ENCODE measurements at places on chromosomes 1 and 21.

DNA sequence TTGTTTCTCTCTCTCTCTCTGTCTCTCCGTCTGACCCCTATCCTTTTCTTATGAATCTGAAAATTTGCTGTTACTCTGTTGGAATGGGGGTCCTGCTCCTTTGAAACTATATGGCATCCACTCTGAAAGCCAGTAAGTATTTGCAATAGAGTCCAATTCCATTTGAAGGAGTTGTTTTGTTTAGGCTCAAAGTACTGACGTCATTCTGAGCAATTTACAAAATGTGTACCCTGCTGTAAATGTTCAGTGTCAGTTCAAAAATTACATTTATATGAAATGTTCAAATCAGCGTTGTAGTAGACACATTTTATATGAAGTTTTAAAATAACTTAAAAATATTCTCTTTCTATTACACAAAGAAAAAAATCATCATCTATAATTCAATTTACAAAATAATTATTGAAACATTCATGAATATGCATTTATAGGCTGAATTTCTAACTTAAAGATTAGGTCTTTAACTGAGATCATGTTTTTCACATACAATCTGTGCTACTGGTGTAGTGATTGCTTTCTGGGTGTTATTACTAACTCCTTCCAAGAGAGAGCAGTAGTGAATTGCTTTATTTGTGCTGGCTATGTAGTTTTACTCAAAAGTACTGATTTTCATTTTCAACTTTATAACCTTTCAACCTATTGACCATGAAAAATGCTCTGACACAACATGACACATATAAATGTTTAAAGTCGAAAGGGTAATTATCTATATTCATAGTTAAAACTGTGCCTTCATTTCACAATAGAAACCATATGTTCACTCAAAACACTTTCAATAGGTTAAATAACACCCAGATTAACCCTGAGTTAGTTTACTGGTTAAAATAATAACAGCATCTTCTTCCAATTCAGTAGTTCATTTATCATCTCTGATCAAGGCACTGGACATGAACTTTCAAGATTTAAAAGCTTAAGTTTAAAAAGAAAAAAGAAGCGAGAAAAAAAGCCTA is 253.1 kb upstream of the ADGRL4 start:
- no peak for DNase-seq

GRCh38 chr1:206025283-206025820 is 1.7 kb upstream of the CTSE start:
- no peak for DNase-seq

DNA sequence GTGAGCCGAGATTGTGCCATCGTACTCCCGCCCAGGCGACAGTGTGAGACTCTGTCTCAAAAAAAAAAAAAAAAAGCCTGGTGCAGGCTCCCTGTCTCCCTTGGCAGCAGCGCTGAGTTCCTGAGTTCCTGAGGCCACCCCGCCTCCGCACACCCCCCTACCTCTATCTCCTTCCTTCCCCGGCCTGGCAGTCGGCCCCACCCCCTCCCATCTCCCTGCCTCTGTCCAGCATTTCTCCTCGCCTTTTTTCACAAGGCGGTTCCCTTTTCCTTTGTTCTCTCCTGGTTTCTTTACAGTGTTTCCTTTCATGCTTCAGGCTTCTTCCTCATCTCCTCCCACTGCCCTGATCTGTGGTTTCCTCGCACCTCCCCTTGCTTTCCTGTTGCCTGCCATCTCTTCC is 2.7 kb downstream of the RORC start:
- no peak for DNase-seq

DNA sequence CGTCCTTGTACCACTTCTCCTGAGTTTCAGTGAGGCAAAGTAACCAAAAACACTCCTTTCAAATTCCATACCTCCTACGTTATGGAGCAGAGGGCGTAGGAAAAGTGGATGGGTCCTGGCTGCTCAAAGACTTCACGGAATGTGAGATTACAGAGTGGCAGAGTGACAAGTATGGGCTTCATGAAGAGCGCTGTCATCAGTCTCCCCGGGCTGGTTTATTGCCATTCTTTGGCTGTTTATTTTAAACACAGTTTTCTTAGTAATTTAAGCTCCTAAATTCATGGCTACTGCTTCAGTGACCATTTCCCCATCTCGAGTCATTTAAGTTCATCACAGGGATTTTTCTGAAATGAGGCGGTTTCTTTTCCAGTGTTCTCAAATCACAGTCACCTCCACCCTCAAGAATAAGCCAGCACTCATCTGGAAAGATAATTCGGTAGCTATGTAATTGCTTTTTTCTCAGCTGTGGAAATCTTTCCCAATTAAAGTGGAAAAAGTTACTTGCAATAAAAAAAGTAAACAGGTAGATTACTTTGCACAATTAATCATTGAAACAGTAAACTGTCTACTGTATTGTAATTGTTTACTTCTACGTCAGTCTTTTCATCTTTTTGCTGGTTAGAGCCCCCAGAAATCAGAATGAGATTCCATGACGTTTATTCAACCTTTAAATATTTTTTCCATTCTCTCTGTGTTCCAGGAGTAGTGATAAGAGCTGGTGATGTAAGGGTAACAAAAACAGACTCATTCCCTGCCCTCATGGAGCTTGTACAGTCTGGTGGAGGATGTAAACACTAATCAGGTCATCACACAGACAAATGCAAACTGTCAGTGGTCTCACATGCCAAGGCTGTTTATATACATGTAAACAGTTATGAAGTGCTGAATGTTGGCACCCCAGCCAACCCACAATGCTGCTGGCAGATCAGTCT is 3.0 kb upstream of the SMYD2 start:
- no peak for DNase-seq

DNA sequence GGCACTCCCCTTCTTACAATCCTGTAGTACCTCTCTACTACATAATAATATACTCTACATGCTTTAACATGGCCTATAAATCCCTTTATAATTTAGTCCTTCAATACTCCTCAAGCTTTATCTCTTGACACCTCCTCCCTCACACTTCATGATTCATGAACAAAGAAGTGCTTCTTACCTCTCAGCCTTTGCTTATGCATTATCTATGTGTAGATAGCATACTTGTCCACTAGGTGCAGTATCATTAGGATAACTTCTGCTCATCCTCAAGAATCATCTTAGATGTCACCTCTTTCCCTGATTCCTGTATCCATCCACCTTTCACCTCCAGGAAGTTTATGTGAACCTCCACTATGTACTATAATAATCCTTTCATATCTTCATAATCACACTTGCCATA is 74.4 kb downstream of the COL24A1 start:
- DNase-seq: no peak

- DNase-seq: no peak
Observed at GRCh38 chr1:75554870-75555269, 56.0 kb downstream of the SLC44A5 start.

GRCh38 chr1:198936371-198937083 is 297.7 kb downstream of the PTPRC start:
- DNase-seq: no peak

- no peak for DNase-seq
Observed at GRCh38 chr1:94240822-94241221, 3.4 kb upstream of the ARHGAP29 start.

DNA sequence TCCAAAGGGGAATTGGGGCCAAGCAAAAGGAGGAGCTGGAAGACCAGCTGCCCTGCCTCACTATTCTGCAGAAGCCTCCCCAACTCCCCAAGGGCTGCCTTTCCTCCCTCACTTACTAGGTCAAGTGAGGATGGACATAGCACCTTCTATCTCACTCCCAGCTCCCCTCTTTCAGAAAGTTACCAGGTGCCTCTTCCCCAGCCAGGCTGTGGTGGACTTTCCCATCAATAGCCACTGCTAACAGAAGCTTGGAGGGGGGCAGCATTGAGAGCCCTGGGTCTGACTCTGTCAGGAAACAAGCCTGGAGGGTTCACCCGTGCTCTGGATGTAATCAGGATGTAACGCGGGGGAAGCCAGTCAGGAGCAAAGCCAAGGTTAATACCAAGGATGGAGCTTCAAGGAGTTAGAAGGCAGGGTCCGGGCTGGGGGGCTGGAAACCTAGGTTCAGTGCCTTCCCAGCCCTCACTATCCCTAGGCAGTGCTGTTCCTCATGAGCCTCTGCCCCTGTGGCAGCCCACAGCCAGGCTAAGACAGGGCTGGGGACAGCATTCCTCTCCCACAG is 127.8 kb upstream of the NGF start:
- no peak for DNase-seq

- DNase-seq: no peak
Observed at GRCh38 chr1:161085165-161085564, 4.2 kb downstream of the NECTIN4 start.

- DNase-seq: no peak
Observed at GRCh38 chr1:24186993-24187790, at the start of gene IFNLR1. IFNLR1 (minus strand) TSS chr1:24187289; CDS start chr1:24187248, 41 bp downstream.

DNA sequence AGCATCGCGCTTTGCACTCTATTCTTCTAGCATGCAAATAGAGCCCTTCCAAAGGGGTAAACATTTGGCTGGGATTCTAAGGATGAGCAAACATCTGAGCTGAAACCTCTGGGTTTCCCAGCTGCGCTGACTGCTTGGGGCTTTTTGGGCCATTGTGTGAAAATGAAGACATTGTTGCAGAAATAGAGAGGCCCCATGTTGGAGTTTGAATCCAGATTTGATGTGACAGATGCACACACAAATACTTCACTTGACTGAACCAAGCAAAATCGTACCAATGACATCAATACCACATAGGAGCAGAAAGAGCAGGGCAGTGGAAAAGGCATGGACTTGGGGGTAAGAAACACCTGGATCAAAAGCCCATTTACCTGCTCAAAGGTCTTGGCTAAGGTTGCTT is 144.6 kb upstream of the HMGB4 start:
- no peak for DNase-seq

- peak; percentile 84 for DNase-seq
Observed at GRCh38 chr1:23567996-23568607, 8.8 kb upstream of the ID3 start.

DNA sequence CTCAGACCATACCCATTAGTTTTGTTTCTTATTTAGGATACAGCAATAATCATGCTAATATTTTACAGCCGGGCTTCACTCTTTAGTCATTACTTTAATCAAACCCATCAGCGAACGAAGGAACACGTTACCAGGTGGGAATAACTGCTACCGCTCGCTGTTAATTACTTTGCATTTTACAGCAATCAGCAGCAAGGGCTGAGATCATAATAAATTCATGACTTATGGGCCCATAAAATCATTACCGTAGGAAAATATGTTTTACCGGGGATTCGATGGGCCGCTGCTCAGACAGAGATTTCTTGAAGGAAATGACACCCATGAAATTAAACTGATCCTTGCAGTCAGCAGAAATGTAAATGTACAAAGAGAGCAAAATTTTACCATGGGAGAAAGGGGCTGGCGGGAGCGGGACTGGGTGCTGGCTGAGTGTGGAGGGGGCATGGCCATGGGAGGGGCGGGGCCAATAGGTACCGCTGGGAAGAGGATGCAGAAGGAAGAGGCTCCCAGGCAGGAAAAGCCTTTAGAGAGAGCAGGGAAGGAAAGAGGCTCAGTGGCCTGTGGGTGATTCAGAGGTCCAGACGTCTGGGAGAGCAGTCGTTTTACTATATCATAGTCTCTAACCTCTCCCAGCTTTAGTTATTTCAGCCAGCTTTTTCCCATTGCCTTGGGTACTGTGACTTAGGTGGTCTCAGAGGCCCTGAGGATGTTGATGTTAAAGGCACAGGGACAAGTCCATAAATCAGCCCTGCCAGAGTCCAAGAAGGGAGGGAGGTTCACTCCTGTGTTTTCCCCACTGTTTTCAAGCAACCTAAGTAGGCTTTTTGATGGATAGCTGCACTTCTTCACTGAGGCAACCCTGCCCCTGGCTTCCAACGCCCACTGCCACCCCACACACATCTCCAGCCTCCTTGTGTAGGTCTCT is 258.9 kb downstream of the SEC16B start:
- no peak for DNase-seq

DNA sequence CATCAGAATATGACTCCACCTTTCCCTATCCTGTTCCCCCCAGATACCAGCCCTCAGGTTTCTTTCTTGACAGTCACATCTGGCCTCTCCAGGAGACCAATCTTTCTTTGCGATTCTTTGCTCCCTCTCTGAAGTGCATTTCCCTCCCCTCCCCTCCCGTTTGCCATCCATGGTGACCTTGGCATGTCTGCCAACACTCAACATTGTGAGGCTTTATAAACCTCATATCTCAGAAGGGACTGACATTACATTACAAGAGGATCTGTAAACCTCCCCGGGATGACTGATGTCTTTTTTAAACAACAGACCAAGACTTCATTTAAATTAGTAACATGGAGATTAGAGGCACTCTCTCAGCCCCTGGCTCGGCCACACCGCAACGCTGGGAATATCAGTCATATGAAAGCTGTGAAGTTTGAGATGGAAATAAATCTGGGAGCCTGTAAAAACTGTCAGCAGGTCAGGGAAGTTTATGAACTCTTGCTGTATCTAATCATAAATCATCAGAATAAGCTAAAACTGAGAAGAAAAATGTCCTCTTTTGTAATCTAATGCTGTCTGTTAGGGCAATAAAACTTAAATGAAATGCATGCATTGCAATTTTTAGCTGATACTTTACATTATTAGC is 401.7 kb upstream of the PROX1 start:
- DNase-seq: no peak

DNA sequence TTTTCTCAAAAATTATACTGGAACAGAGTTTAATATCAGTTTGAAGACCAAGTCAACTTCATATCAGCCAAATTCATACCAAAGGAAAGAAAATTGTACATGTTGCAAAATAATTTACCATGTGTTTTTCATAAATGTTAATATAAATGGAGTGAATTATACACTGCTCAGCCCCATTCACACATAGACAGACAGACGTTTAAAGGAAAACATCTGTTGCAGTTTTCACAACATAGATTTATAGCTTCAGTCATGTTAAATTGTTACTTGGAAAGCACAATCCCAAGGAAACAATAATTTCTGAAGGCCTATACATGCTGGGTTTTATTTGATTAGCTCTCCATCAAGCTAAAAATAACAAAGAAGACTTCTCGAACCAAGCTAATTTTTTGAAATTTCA is 27.8 kb upstream of the HYI start:
- DNase-seq: no peak

DNA sequence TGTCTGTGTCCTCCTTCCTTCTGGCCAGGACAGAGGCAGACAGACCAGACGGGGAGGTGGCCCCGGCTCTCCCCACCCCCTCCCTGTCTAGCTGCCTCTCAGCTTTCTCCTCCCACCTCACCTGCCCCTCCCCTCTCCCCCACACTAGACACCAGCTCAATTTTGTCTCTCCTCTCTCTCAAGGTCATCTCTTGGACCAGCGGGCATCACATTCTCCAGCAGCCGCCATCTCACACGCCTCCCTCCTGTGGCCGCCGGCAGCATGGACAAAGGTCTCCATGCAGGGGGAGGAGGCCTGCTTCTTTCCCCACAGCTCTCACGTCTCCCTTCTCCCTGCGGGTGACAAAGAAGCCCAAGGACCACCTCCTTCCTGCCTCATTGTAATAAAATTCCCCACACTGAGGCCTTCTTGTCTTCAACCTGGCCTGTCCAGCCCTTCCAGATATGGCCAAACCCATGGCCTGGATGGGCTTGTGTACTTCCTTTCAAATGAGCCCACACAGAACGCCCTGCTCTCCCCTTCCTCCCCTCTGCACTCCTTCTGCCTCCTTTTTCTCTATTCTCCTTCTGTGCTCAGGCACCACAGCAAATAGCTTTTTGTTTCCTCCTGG is 14.6 kb downstream of the OPTC start:
- DNase-seq: no peak
